Upper lobe of right lung (tissue), 1 donor: ENCODE measurements at places on chromosomes 3 and 15.

DNA sequence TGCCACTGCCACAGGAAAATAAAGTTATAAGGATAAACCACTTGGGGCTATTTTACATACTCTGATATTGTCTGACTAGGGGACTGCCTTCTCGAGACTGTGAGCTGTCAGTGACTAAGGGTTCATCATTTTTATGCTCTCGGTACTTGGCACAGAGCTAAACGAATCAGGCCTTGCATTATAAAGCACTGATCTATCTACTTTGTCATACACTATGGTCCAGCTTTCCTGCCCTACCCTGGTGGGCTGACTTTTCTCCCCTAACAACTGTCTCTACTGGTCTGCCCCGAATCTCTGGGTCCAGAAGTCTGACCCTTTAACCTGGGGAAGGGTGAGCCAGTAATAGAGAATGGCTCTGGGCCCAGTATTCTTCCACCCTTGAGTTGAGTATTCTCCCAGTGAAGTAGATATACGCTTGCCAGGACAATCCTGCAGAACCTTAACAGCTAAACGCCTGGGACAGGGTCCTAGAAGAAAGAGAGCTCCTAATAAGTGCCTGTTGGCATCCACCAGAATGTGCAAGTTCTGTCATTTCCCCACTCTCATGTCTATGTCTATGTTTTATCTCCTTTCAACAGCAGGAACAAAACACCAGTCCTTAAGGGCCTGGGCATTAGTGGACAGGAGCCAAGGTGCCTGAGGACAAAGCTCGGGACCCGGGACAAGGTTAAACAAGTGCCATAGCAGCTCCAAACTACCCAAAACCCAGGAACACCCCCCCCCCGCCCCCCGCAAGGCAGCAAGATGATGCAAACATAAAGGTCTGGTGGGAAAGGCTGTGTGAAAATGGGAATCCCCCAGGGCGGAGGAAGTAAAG lies 1.2 kb downstream of the LARP6 start:
- no peak for DNase-seq

- DNase-seq, result peak; percentile 59
Observed at GRCh38 chr3:195875482-195876236, 32.7 kb downstream of the TNK2 start.

- no peak for DNase-seq
Observed at GRCh38 chr3:183490653-183491052, 62.2 kb upstream of the MCF2L2 start.

GRCh38 chr15:27635916-27636315 lies 463.2 kb downstream of the OCA2 start:
- DNase-seq, result no peak

DNA sequence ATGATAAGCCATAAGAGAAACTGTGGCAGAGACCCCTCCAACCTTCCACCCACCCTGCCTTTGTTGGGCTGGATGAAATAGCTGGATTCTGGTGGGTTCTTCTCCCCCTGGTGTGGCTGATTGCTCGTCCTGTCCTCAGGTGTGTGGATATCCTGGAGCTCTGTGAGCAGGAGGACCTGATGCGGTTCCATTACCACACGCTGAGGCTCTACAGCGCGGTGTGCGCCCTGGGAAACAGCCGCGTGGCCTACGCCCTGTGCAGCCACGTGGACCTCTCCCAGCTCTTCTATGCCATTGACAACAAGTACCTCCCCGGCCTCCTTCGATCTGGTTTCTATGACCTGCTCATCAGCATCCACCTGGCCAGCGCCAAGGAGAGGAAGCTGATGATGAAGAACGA lies 306.3 kb upstream of the CHRM5 start:
- DNase-seq, result no peak

- no peak for DNase-seq
Observed at GRCh38 chr15:89852342-89852995, 37.8 kb upstream of the ANPEP start.

GRCh38 chr3:54866251-54866650 lies 61.6 kb downstream of the LRTM1 start:
- no peak for DNase-seq

- no peak for DNase-seq
Observed at GRCh38 chr15:78934655-78935023, 10.2 kb downstream of the CTSH start.

GRCh38 chr15:45585069-45585791 lies 1.9 kb upstream of the BLOC1S6 start:
- no peak for DNase-seq

DNA sequence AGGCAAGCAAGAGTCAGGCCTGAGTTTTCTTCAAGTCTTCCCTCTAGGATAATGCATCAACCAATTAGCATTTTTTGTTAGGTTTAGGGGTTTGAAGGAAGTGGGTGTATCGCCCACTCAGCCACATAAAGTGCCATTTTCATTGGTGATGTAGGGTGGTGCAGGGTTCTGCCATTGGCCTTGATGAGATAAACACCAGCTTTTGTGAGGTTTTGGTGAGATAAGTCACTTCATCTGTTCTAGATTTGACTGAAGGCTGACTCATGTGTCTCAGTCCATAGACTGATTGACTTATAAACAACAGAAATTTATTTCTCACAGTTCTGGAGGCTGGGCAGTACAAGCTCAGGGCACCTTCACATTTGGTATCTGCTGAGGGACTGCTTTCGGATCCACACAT lies 84.5 kb upstream of the C3orf80 start:
- DNase-seq, result no peak

- DNase-seq, result peak; percentile 67
Observed at GRCh38 chr3:45011756-45012508, 14.2 kb upstream of the CLEC3B start.

DNA sequence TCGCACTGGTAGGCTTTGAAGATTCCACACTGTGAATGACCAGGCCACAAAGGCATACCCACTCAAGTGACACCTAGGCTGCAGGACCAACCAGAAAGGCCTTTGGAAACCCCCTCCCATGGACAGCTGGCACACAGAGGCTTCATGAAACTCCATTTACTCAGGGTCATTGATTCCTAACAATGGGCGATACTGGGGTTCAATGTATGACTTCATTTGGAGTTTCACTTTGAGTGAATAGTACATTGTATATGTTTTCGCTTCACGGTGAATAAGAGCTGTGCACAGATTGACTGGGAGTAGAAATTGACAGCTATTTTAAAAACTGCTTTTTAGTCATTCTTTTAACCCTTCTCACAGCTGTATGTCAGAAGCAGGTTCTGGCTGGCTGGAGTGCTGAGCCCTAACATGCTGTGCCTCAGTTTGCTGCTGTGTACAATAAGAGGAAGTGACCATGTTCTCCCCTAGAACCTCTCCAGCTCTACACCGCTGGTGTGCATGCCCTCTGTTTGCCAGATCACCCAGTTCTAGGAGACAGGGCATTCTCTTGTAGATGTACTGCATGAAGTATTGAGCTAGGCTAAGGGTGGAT lies 15.4 kb upstream of the CX3CR1 start:
- DNase-seq, result no peak

DNA sequence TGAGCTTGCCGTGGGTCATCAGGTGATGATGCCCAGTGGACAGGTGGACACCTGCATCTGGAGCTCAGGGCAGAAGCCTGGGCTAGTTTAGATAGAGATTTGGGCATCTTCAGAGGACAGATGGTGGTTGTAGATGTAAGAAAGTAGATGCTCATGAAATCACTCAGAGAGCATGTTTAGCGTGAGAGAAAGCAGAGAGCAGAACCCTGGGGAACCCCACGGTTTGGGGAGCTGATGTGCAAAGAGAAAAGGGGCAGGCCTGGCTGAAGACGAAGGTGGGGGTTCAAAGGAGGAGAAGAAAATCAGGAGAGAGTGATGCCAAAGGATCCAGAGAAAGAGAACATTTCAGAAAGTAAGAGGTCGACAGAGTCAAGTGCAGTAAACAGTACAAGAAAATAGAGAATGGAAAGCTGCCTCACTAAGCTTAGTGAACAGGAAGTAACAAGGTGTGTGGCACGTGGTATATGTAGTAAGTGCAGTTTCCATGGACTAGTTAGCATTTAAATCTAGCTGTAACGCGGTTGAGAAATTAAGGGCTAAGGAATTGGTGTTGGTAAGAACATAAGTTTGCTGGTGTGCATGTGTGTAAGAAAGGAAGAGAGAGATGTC lies 13.5 kb downstream of the TIGIT start:
- no peak for DNase-seq

DNA sequence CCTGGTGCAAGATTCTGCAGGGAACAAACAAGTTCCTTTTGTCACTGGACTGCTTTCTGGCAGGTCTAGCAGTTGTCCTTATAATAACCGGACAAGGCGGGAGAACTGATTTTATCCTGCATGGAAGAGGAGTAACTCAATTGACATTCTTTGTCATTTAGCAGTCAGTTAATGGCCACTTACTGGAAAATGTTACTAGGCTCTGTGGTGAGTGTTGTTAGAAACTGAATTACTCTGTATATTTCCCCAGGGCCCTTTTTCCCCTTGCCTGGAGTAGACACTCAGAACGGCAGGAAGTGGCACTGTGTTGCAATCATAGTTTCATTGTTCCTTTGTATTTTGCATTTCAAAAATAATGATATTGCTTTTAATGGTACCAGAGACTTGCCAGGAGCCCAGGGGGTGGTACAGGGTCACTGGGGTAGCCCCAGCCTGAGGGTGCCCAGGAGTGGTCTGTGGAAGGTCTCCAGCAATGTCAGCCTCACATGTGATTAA lies 318.6 kb upstream of the LRRFIP2 start:
- DNase-seq, result no peak

GRCh38 chr3:54772746-54773145 lies 155.1 kb downstream of the LRTM1 start:
- no peak for DNase-seq

DNA sequence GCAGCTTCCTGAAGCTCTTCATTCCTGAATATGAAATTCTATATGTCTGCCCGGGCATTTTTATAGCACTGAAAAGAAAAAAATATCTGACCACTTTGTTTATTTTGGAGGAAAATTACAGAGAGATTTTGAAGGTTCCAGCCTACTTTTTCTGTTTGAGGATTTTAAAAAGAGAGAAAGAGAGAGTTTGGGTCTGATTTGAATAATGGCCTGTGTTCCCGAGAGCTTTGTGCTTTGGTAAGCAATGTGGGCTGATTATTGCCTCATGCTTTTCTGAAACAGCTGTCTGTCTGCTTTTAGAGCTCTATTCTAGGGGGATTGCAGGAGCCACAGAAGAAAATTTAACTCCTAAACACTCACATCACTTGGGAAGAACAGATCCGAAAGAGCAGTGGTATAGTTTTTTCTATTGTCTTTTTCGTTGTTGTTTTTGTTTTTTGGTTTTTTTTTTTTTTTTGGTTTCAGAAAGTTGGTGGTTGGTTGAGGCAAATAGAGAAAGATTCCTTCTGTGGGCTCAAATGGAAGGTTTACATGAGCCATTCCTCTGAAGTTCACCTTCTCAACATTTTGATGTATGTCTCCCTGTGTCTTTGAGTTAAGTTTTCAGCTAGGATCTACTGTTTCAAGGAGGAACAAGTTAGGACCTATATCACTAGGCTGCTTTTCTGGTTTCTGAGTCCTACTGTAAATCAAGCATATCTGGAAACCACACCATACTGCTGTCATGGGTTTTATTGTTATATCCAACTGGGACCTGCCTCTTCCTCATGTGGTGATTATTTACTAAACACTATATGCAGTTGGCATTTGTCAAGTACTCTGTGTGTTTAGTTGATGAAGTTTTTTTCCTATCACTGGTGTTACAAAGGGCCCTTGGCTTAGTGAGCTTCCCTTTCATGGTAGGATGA lies 178.9 kb downstream of the KCNMB2 start:
- no peak for DNase-seq

- DNase-seq, result no peak
Observed at GRCh38 chr3:169384573-169384972, 278.9 kb downstream of the MECOM start.

DNA sequence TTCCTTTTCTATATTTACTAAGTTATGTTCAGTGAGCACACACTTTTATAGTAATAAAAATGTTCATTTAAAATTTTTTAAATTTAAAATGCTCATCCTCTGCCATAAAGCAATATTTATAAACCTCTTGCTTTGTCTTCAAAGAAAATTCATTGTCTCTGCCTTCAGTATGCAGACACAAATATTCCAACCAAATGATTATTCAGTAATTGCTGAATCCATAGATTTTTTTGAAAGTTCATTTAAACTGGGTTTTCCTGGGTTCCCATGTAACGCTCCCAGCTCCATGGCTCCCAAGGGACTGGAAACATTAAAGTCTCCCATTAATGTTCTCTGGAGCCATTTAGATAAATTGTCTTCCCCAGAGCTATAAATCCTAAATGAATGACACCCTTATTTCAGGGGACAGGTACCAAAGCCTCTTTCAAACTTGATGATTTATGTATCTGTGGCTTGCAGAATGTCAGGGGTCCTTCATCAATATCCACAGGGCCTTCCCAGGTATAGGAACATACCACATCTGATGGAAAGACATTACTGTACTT lies 15.2 kb upstream of the GLCE start:
- no peak for DNase-seq

GRCh38 chr3:195208183-195208582 lies 62.8 kb downstream of the XXYLT1 start:
- peak; percentile 29 for DNase-seq

DNA sequence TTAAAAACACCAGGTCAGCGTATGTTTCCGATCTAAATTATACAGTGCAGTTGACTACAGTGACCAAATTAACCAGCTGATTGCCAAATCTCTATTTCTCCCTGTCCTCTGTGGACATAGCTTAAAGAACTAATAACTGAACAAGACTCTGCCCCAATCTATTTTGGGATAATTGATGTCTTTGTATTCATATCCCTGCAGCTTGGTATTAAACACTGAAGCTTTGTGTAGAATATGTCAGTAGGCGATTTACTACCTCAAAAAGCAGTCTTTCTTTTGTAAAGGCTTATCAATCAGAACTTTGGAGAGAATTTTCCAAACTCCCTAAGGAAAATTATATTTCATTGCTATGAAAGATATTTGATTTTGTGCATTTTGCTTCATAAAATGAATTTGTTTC lies 258.2 kb downstream of the SOX2 start:
- no peak for DNase-seq

DNA sequence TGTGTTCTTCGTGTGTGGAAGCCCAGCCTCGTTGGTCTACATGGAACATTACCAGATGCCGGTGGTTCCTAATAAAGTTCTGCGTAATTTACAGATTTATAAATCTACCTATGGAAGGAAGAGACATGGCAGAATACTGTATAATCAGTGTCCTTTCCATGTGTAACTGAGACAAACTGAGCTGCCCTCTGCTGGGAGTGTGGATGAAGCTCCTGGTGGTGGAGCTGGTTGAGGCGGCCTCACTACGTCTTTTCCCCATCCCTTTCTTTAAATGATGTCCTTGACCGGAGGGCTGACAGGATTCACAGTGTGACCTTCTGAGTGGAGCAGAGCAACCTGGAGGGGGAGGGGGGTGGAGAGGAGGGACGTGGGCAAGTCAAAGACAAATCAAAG lies 267.0 kb upstream of the CHRM5 start:
- DNase-seq, result no peak

DNA sequence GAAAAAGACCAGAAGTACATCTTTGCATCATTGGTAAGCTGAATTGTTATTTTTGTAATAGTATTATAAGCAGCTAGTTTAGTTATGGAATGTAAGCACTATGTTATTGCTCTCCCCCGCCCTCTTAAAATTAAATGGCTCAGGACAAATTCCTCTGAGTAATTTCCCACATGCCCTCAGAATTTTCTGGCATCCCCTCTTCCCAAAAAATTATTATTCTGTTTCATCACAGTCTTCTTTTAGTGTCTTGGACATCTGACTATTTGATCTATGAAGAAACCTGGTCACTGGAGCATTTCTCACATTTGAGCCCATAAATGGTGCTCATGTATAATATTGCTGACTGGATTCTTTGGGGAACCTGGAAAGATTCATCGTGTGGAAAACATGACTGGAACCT lies 68.3 kb downstream of the KLHL25 start:
- no peak for DNase-seq

- DNase-seq, result no peak
Observed at GRCh38 chr3:122451371-122451770, 35.5 kb upstream of the WDR5B start.
